ENCODE measurements at places on chromosomes 16 and 17.

DNA sequence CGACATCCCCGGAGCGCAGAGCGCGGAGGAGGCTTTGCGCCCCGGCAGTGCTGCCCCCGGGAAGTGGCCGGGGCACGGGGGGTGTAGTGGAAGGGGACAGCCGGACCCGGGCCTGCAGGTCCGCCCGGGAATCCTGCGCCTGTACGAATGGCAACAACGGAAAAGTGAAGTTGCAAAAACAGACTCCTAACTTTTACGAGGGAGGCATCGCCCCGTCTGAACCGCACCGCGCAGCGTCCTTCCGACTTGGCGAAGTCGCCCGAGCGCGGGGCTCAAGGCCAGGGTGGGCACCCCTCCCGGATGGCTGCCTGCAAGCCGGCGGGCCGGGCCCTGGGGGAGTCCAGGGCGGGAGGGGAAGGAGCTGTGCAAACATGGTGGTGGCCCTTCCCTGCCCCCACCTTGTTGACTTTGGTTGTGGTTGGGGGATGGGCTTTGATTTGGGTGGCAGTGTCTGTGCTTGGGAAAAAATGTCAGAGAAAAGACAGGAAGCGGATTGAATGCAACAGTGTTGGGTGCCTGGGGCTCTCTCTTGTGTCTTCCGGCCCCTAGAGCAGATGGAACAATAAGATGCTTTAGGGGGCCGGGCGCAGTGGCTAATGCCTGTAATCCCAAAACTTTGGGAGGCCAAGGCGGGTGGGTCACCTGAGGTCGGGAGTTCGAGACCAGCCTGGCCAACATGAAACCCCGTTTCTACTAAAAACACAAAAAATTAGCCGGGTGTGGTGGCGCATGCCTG is 675 bp downstream of the RNF213 start:
- ATAC-seq, result peak; percentile 1

GRCh38 chr17:39894681-39895376 is 23.6 kb downstream of the GSDMB start:
- no peak for ATAC-seq

GRCh38 chr17:64217249-64217691 is 45.8 kb downstream of the TEX2 start:
- no peak for ATAC-seq

DNA sequence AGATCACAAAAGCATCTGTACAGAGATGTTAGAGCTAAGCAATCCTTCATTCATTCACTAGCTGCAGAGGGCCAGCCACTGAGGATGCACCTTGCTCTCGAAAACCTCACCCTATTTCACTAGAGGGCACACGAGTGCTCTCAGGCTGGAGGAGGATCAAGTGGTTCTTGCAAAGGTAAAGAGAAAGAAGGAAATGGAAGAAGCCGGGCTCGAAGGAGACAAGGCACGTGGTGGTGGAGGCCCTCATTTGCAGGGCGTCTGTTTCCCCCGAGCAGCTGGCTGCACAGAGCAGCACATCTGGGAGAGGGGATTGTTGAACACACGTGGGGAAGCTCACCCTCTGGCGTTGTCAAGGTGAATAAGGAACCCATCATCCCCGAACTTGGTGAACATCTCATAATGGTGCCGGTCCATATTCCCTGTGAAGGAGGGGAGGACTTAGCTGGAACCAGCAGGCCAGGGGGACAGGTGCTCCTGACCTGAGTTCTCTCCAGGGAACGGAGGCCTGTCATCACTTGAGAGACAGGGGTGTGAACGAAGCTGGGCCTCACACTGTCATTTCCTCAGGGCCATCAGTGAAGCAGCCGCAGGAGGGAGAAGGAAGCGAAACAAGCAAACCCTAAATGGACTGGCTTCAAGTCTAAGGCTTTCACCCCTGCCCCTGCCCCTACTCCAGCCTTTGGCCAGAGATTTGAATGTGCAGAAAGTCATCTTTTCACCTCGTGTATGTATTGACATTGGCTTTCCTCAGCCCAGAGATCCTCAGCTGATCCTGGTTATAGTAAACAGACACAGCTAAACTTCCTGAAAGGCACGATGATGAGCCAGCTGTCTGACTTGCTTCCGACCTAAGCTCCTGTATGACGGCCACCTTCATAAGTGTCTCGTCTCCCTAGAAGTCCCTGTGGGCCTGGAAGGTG is 27.6 kb downstream of the PRKAR1A start:
- ATAC-seq, result no peak

- no peak for ATAC-seq
These were observed 1.6 kb downstream of the UBE2Z start for GRCh38 chr17:48909783-48910182.

- no peak for ATAC-seq
These were observed 93.9 kb upstream of the CDH8 start for GRCh38 chr16:62130101-62130500.

DNA sequence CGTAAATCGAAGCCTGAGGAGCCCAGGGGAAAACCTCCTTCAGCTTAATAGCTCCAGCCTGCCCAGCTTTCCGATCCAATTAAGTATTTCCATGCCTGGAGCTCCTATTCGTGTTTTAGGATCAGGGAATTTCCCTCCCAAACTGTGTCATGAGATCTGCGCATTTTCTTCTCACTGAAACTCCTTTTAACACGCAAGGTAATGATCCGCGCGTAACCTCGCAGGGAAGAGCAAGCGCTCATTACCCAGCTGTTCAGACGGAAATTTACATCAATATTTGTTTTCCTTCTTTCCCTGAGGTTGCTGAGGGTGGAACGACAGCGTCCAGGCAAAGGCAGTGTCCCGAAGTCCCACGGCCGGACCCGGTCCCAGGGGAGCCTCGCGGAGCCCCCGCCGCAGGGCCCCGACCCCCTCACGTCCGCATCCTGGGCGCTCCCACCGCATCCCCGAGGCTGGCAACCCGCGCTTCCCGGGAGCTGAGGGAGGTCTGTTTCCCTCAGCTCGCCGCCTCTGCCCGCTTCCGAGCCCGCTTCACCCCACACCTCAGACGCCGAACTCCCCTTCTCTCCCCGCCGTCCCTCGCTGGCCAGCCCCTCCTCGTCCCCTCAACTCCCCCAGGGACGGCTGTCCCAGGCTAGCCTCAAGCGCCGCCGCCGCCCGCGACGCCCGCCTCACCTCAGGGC is 415 bp downstream of the ABCA5 start:
- peak; percentile 61 for ATAC-seq

DNA sequence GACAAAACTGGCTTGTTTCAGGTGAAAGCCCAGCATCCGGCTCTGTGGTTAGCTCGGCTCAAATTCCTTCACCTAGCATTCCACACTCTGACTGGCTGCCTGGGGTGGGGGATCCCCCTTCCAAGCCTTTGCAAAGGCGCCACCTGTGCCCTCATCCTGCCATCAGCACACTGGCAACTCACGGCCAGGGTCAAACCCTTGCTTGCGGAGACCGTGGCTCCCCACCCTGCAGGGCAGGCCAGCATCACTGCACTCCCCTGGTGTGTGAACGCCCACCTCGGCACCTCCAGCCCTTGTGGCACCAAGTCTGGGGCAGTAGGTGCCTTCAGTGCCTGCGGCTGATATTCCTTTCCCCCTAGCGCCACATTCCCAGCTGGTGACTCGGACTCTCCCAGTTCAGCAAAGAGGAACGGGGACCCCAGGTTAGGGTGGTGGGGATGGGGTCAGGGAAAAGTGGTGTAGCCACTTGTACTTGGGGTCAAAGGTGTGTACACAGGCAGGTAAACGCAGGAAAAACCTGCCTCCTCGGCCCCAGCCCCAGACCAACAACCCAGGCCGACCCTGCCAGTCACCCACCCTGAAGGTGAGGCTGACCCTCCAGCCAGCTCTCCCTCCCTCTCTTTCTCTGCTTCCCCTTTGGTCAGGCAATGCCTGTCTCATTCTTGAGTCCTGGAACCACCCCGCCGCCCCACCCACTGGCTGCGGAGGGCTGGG is 1.1 kb downstream of the FLII start:
- ATAC-seq, result peak; percentile 5

- ATAC-seq, result peak; percentile 35
These were observed 2.9 kb downstream of the SLC16A3 start for GRCh38 chr17:82231562-82232321.

DNA sequence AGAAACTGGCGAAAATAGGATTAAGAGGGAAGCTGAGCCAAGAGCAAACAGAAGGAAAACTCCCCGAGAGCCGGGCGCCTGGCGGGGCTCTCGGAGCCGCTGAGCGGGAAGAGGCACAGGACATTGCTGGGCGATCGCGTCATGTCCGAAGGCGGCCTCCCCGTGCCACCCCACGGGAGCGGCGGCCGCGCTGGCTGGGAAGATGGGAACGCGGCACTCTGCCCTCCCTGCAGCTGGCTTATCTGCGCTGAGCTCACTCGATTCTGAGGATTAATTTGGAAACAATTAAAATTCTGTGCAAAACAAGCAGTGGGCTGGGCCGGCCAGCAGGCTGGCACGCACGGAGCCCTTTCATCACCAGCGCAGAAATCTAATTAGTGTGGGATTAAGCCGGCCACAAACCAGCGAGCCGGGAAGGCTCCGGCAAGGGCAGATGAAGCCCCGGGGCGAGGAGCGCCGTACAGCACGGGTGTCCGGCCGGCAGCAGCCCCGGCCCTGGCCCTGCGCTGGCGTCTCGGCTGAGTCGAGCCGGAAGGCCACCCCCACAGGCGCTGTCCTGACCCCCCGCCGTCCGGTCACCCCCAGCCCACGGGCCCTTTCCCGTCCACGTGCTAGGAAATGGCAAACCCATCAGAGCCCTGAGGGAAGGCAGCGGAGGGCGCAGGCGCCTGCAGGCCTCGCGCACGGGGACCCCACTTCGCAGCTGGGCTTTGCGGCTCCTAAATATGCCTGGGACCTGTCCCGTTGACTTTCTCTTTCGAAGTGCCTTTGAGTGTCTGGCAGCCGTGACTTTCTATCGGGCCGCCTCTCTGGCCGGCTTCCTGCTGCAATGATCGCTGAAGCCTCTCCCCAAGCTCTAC is 37.9 kb downstream of the SOX8 start:
- peak; percentile 82 for ATAC-seq

- no peak for ATAC-seq
These were observed 28.0 kb upstream of the MTSS2 start for GRCh38 chr16:70713824-70714223.

DNA sequence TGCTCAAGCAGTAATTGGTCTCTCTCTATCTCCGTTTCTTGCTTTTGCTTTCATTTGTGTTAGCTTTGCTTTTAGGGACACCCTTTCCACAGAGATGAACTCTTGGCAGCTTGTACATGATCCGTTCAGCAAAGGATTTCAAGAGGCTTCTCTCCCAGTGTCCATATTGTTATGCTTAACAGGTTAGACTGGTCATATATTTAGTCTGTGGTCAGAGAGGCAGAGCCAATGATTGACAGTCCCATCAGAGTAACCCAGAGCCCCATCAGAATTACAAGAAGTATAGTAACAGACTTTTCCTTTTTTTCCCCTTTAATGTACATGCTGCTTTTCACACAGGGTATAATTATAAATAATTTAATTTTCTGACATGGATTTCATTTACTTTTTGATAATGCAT is 34.4 kb downstream of the GDPD1 start:
- ATAC-seq, result no peak

GRCh38 chr16:12449795-12450194 is 353.9 kb downstream of the CPPED1 start:
- ATAC-seq, result no peak

DNA sequence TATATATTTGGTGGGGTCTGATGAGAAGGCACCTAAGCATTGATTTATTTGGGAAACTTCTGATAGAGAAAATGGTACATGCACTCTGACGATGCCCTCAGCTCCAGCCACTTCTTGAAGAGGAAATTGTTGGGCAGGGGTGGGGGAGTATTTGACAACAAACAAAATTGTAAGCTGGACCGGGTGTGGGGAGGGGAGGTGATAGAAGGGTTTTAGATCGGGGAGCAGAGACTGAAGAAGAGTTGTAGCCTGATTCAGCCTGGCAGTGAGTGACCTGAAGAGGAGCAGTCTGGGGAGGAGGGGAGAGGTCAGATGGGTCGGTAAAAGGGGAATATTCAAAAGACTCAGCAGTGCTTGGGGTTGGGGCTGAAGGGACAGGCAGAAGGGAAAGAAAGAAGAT is 2284.7 kb downstream of the TP53TG3F start:
- ATAC-seq, result no peak

GRCh38 chr16:78005881-78006280 is 16.5 kb upstream of the CLEC3A start:
- no peak for ATAC-seq

DNA sequence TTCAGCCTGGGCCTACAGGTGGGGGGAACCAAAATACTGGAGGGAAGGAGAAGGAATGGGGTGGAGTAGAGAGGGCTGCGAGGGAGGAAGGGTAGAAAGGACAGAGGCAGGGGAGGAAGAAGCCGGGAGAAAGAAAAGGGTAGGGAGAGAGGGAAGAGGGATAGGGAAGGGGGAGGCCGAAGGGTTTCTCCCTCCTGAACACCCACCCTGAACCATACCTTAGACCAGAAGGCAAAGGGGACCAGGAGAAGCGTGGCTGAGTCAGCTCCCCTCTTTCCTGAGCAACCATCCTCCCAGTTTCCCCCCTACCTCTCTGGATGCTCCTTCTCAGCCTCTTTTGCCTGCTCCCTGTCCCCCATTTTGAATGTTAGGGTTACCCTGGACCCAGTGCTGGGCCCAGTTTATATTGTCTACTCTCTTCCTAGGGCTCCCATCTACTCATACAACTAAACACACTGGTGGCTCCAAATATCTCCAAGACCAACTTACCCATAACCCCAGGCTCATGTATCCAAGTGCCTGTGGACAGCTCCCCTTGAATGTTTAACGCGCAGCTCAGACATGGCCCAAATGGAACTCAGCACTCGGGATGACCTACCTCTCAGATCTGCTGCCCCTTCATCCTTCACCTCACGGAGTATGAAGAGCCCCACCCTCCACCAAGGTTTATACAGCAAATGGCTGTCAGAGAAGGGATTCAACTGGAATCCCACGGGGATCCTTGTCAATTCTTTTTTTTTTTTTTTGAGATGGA is 7.8 kb downstream of the TSPOAP1 start:
- no peak for ATAC-seq

- ATAC-seq, result no peak
These were observed 632 bp downstream of the CCL15 start for GRCh38 chr17:36000732-36001109.

- no peak for ATAC-seq
These were observed 111.7 kb downstream of the ABCA8 start for GRCh38 chr17:68843522-68843921.

DNA sequence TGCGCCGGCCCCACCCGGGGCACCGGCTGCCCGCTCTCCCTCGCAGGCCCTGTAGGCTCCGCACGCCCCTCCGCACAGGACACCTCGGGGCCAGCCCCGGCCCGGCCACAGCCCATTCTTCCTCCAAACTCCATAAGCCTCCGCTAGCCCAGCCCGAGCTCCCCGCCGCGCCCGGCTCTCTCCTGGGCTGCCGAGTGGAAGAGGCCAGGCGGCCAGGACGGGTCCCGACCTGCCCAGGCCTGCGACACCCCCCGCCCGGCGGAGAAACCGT is 397 bp downstream of the NCOR1 start:
- ATAC-seq, result peak; percentile 54
